ENCODE measurements at places on chromosomes 16 and 17. TPM values are rescaled to one million over a fixed set of nuclear protein-coding genes. Genes with fewer than 3 reads are reported as not detected.

TPSB2 gene
- not detected for total RNA-seq

KRT15 gene
- total RNA-seq = 144 TPM

SYNGR3 gene
- total RNA-seq = 2.8 TPM

KPNB1 gene
- 390 TPM for total RNA-seq

LHX1 gene
- not detected for total RNA-seq

TUBG2 gene
- total RNA-seq = 7.1 TPM

DNA sequence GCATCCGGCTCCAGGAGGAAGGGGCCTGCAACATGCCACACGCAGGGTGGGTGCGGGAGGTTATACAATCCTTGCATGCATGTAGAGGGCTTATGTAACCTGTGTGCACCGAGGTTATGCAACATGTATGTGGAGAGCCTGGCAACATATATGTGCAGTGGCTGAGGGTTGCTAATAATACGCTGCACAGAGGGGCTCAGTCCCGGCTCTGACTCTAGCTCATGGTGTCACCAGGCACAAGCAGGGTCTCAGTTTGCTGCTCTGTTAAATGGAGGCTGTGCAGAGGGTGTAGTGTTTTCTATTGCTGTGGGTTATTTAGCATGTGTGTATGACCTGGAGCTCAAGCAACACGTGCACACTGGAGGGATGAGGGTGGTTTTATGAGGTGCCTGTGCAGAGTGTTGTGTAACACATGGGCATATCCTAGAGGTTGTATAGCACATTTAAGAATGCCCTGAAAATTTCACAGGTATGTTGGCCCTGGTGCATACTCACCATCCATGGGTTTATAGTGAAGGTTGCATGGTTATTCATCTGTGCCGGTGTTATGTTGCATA lies 13.3 kb downstream of the THRA start:
- no peak for DNase-seq

GRCh38 chr16:75222271-75222783 lies 3.5 kb downstream of the CTRB1 start:
- DNase-seq = no peak

DNA sequence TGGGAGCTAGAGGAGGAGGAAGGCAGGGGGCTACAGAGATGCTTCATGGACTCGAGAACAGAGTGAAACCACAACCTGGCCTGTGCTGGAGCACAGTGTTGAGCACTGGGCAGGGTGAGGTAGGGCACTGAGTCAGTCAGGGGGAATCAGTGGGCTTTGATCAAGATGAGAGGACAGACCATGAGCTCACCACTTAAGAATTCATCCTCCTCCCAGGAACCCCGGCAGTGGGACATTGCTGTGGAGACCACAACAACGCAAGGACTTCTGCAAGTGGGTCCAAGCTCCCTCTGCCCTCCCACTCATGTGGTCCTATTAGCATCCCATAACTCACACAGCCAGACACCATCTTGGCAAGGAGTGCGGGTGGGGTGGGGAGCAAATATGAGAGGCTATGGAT lies 1.7 kb upstream of the CES5A start:
- DNase-seq = no peak

- DNase-seq = no peak
These were observed 3.1 kb upstream of the SLC13A2 start for GRCh38 chr17:28470266-28470913.

DNA sequence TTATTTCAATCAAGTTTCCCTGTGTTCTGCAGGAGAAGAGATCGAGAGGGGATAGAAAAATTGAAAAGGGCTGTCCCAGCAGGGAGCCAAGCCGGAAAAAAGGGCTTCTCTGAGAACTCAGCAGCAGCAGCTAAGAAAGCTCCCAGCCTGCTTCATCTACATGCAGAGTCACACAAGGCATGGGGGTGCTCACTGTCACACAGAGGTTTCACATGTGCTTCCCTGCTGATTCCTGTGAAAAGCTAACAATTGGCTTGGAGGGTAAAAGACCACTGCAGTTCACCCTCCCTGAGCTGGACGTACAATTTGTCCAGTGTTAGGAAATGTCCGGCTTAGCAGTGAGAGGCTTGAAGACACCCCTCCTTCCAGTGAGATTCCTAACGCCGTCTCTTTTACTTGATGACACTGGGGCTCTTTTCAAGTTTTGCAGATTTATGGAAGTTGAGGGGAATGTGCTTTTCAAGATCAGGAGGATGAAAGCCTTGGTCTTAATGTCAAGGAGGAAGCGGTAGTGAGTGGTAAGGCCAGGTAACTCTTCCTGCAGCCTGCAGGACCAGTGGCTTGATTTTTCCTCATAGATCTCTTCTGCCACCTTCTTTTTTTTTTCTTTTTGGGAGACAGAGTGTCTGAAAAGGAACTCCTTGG lies 85.6 kb downstream of the WNT3 start:
- DNase-seq = no peak

- no peak for DNase-seq
These were observed 17.4 kb downstream of the CPD start for GRCh38 chr17:30396129-30396528.

DNA sequence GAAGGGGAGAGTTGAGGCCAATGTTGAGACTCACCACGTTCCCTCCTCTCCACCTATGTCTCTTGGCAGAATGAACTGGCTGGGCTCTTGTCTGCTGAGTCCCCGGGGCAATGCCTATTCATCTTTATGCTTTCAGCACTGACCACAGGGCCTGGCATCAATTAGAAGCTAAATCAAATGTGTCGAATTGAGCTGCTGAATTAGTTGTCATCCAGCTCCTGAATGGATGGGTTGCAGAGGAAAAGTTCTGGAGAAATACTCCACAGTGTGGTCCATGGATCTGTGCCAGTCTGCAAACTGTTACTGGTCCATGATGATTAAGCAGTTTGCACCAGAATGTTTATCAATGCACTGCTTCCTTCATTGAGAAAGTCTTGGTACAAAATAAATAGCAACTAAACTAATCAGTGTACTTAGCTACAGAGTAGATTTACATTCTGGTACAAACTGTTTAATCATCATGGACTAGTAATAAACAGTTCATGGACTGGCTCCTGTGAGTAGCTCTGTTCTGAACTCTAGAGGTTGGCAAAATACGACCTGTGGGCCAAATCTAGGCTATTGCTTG lies 4.6 kb downstream of the CNGB1 start:
- DNase-seq = no peak

DNA sequence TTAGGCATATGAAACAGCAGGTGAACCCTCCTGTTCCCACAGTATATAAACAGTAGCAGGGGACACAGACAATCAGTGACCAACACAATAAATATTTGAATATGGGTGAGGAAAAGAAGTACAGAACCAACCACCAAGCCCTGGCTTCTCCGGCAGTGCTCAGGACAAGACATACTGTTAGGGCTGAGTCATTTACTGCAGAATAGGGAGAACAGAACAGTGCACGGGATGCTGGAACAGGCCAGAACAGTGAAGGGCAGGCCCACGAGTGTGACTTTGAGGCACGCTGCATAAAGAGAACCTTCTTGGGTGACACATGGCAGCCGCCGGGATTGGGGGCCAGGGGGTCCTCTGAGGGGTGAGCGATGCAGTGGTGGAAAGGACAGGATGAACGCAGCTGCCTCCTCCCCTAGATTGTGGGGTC lies 160.4 kb downstream of the CMIP start:
- DNase-seq = peak; percentile 82

GRCh38 chr17:80859002-80859941 lies 132.4 kb upstream of the CHMP6 start:
- peak; percentile 87 for DNase-seq

DNA sequence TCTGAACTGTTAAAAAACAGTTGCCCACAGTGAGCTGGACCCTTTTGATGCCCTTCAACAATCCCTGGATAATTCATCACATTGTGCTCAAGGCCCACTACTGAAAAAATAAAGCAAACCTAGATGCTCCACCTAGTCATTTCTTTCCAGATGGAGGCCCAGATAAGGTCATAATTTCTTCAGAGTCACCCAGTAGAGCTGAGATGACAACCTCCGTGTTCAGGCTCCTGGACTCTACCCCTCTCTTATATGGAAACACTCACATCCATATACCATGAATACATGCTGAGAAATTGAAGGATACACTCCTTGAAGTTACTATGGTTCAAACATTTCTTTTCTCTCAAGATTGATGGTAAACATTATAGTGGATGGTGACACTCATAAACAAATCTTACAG lies 2.7 kb upstream of the ABCA3 start:
- DNase-seq = no peak

DNA sequence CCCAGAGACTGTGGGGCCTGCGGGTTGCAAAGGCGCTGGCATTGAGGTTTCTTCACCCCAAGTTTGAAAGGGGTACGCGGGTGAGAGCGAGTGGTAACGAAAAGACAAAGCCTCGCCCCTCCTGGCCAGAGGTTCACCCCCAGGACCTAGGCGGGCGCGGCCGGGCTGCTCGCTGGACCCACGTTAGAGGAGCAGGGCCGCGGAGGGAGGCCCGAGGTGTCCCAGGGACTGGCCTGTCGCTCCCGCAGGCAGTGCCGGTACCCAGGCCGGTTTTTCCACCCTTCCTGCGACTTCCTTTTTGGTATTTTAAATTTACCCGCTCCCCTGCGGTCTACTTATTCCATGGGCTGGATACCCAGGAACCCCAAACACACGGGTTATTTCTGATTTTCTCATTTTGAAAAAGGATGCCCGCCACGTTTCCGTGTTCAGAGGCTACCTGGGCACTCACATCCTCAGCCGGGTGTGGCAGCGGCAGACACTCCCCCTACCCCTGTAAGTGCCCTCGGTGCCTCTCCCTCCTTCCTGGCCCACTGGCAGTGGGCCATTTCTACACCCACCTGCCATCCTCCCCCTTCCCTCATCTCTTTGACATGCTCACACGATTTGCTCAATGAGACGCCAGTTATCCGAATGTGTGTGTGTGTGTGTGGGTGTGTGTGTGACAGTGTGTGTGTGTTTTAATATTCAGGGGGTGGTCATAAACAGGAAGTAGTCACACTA lies 1.6 kb upstream of the FOXL1 start:
- DNase-seq = peak; percentile 57

DNA sequence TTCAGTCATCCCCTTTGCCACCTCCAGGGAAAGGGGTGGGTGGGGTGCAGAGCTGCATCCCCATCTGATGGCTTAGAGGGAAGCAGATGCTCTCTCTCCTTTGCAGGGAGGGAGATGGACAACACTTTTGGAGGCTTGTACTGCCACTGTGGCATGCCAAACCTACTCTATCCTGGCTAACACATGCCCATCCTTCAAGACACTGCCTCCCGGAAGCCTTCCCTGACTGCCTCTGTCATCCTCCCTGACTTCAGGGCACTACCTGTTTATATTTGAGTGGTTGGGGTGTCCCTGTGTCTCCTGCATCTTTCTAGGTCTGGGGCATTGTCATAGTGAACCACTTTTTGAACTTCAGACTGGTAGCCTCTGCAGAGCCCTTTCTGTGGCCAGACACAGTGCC lies 202.3 kb downstream of the ZNF423 start:
- no peak for DNase-seq

- no peak for DNase-seq
These were observed 33.1 kb downstream of the KANSL1 start for GRCh38 chr17:46160169-46160568.

DNA sequence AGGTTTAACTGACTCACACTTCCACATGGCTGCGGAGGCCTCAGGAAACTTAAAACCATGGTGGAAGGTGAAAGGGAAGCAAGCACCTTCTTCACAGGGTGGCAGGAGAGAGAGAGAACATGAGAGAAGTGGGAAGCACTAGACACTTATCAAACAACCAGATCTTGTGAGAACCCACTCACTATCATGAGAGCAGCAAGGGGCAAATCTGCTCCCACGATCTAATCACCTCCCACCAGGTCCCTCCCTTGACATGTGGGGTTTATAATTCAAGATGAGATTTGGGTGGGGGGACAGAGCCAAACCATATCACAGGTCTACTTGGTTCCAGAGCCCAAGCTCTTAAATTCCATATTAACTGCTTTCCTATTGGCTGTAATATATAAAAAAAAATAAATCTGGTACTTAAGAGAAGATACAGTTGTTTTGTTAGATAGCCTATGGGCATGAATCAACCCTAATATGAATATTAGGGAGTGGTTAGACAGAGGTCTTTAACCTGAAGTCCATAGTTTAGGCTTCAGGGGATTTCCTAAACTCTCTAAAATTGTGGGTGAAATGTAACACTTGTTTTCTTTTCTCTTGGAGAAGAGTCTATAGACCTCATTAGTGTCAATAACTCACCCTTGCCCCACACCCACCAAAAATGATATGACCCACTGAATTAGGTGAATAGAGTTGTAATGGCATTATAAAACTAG lies 56.7 kb downstream of the SKAP1 start:
- DNase-seq = no peak

DNA sequence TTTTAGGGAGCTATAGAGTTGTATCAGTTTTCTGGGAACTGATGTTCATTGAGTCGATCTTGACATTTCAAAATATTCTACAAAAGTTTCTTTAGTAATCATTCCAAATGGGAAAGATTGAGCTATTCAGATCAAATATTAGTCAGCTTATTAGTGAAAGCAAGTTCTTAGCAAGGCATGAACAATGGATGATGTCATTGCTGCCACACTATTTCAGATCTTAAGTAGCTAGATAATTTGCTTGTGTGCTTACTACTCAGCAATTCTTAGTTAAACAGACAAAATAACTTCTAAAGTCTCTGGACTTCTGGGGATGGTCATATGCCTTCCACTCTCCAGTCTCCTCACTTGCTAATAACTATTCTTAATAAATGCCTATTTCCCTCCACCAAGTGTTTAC lies 69.0 kb upstream of the CDH8 start:
- DNase-seq = no peak

GRCh38 chr16:54116124-54116655 lies 170.4 kb downstream of the IRX3 start:
- no peak for DNase-seq

DNA sequence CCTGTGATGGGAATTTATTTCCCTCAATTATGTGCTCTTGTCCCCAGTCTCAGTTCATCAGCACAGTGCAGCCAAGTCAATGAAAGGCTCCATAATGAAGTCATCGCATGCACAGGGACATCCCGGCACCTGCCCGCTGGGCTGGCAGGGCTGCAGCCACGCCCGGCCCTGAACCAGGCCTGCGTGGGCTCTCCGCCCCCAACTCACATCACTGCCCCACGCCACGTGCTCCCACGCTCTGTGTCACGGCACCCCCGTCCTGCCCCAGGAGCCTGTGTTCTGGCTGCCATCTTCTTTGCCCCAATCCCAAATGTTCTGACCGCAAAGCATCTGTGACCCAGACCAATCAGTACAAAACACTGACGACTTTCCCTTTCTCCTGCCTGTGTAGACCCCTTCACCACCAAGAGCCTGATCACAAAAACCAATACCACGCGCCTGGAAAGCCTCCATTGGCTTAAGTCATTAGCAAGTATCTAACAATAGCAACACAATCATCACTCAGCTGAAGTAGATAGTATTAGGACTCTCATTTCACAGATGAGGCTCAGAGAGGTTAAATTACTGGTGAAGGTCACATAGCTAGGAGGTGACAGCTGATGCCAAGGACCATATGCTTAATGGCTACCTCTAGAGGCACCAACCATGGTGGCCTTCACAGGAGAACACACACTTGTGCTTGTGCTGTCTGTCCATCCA lies 202.5 kb downstream of the ZFHX3 start:
- DNase-seq = no peak
